ENCODE measurements at places on chromosomes 3 and 15. TPM values are rescaled to one million over a fixed set of nuclear protein-coding genes. Genes with fewer than 3 reads are reported as not detected.

Gene CHAC1
- polyA plus RNA-seq = 2.5 TPM

Gene ZNF385D
- 10.2 TPM for polyA plus RNA-seq

Gene RARRES1
- 11.3 TPM for polyA plus RNA-seq

Gene XCR1
- polyA plus RNA-seq = 0.26 TPM

Gene STXBP5L
- 0.32 TPM for polyA plus RNA-seq

Gene CACNA1D
- polyA plus RNA-seq = 14.7 TPM

DNA sequence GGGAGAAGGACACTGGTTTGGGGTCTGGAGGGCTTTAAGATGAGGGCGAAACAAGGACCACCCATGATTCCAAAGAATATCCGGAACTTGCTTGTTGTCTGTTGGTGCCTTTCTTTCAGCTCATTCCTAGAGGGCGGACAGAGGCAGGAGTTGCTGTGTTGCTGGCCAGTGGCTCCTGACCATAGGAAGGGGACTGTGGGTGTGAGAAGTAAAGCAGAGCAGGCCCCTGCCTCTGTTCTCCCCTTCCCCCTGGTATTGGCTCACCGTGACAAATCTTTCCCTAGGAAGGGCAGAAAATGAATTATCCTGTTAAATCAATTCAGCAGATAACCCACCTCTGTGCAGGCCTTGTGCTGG is 89.1 kb downstream of the LIPC start:
- DNase-seq = no peak

DNA sequence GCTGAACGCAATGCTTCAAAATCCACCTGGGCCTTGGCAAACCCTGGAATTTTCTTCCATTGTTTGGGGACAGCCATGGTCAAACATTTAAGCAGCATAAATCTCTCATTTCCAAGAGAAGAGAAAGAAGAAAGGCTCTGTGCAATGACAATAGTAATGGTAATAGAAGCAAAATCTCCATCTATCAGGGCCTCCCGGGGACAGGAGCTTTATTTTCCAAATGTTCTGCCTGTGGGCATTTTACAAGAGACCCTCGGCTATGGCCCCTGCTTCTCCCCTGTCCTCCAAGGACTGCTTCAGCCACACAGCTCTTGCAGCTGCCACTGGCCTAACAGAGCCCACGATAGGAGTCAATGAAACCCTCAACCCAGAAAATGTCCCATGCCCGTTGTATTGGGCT is 12.7 kb upstream of the FAM240A start:
- no peak for DNase-seq

- DNase-seq = no peak
These were observed 108.5 kb downstream of the PLCL2 start for GRCh38 chr3:16993227-16993626.

- DNase-seq = no peak
These were observed 8.4 kb upstream of the MINDY2 start for GRCh38 chr15:58762731-58763130.

DNA sequence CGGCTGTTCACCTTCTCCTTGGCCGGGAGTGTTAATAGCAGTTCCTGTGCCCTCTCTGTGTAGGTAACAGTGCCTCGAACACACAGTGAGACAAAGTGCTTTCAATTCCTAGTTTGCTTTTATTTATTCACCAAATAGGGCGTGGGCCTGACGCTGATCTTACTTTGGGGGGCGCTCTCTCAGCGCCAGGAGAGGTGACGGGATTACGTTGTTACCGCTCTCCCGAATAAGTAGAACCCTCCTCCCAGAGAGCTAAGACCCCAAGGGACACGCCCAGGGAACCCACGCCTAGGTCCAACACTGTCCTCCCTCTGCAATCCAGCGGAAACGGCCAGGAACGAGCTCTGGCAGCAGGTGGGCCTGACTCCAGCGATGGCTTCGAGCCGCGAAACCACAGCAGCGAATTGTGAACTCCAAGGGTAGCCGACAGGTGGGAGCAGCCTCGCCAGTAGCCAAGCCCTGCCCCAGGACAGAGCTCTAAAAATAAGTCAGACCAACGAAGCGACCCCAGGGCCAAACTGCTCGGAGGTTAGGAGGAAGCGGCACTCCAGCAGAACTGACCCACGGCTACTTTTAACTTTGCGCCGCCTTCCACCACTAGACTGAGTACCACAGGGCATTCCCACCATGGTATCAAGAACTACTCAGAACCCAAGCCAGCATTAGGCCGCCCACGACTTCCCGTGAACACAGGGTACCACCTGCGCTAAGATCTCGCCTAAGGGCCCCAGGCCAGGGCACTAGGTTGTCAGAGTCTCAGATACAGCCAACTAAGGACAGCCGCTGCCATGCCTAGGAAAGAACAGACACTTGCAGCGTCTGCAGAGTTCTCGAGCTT is 1.6 kb upstream of the SIN3A start:
- DNase-seq = peak; percentile 29

DNA sequence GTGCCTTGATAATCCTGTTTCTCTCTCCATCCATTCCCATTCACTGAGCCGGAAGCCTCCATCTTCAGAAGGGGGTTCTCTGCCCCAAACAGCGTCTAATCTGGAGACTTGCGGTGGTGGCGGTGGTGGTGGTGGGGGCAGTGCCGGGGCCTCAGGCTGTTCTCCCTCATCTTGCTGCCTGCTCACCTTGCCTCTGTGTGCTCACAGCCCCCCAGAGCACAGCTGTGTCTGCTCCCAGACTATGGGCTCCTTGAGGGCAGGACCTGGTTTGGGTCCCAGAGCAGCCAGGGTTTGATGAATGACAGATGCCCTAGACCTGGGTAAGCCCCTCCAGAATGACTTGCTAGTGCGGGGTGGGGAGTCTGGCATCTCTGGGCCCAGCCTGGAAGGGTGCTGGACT is 430 bp upstream of the PSTPIP1 start:
- no peak for DNase-seq

DNA sequence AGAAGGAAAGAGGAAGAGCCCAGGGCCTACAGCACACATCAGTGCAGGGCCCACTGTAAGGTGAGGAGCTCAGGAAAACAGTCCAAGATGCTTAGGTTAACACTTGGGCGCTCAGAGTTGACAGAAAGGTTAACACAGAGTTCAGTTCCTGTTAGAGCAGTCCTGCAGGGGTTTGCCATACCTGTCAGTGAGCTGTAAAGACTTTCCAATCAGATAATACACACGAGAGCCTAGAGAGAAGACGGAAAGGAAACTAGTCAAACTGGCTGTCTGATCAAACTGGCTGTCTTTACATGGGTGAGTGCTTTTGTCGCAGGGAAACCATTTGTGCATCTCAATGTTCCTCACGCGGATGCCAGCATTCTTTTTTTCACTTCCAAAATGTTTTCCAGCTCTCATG is 61.4 kb upstream of the ARHGEF26 start:
- DNase-seq = no peak

- no peak for DNase-seq
These were observed 784.6 kb downstream of the NR2F2 start for GRCh38 chr15:97114900-97115760.

GRCh38 chr15:40991355-40991754 is 38.1 kb downstream of the CHAC1 start:
- no peak for DNase-seq

GRCh38 chr15:50280271-50280670 is 14.7 kb upstream of the HDC start:
- no peak for DNase-seq

- no peak for DNase-seq
These were observed 112.6 kb downstream of the FILIP1L start for GRCh38 chr3:100001526-100002270.

GRCh38 chr3:82938821-82939328 is 1177.4 kb upstream of the GBE1 start:
- no peak for DNase-seq

GRCh38 chr3:130088061-130088460 is 6.4 kb downstream of the ALG1L2 start:
- no peak for DNase-seq

GRCh38 chr3:153626158-153626557 is 464.1 kb downstream of the RAP2B start:
- DNase-seq = no peak

DNA sequence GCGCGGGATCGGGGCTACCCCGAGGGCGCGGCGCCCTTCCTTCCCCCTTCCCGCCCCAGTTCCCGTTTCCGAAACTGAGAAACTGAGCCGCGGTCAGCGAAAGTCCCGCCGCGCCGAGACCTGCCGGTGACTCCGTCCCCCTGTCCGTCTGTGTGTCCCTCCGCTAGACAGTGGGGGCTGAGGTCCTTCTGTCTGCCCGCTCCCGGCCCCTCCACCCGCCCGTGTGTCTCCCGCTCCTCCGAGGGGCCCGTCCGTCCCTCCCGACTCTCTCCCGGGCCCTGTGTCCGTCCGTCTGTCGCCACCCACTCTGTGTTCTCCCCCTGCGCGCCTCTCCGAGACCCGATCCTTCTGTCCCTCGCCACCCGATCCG is 426 bp downstream of the PRKCD start:
- DNase-seq = no peak

DNA sequence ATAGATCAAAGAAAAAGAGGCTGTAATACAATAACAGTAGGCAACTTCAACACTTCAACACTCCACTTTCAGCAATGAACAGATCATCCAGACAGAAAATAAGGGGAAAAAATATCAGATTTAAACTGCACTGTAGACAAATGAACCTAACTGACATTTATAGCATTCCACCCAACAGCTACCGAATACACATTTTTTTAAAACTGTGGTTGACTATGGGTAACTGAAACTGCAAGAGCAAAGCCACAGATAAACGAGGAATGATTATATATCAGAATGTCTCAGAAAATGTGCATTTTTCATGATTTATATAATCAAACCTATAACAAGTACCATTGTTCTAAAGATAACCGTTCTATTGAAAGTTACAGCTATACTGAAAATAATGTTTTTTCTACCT is 514.9 kb upstream of the DPPA4 start:
- no peak for DNase-seq
